ENCODE measurements at places on chromosomes 2 and 18. TPM values are rescaled to one million over a fixed set of nuclear protein-coding genes. Genes with fewer than 3 reads are reported as not detected.

SERPINE2 gene
- total RNA-seq, result 8.6 TPM

- no peak for DNase-seq
These were observed 52.6 kb downstream of the COA5 start for GRCh38 chr2:98555696-98556095.

POTEI gene
- total RNA-seq, result not detected

DNA sequence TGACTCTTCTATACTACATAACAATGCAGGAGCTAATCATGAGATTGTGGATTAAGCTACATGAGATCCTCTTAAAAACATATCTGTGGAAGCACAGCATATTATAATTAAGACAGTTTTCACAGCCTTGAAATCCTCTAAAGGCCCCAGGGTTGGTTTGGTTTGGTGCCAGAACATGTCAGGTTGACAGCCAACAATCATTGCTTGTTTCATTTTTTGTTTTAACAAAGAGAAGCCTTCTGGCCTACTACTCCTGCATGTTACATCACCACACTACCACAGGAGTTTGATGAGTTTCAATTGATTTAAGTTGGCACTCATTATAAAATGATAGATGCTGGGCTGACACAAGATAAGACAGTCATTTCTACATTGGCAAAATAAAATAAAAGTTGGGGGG, 255.9 kb upstream of the ERBB4 start:
- no peak for DNase-seq

ALLC gene
- total RNA-seq, result not detected

DNA sequence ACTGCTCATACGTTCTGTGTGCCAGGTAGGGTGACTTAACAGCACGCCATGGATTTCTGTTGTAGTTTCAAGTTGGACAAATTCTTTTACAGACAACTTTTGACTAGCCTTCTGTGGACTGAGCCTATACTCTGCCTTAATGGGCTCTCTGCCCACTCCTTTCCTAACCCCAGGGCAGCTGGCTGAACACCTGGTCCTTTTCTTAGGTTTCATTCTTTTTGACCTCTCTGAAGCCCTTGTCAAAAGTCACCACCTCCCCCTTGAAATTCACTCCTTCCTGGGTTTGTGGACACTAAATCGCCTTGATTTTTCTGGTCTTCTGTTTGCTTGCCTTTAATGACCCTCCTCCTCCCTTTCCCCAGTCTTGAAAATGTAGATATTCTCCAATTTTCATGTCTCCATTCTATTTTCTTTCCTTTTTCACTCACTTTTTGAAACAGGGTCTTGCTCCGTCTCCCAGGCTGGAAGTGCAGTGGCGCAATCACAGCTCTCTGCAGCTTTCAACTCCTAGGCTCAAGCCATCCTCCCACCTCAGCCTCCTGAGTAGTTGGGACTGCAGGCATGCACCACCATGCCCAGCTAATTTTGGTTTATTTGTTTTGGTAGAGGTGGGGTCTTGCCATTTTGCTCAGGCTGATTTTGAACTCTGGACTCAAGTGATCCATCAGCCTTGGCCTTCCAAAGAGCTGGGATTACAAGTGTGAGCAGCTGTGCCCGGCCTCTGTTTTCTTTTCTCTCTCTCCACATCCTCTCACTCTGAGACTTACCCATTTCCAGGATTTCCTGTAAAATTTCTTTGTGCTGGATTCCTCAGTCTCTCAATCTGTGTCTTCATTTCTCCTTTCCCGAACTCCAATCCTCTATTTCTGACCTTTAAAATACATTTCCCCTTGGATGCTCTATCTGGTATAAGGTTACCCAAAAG, 112.9 kb downstream of the PLB1 start:
- no peak for DNase-seq

GRCh38 chr2:203344667-203345066, 16.5 kb downstream of the ABI2 start:
- no peak for DNase-seq

- DNase-seq, result peak; percentile 50
These were observed 23.2 kb upstream of the SLC20A1 start for GRCh38 chr2:112622528-112622849.
